Cardiac fibroblast (primary cell): ENCODE measurements at places on chromosomes 16 and 17.
A peak's percentile ranks its signal among the peaks of the same experiment; 100 is the strongest.

DNA sequence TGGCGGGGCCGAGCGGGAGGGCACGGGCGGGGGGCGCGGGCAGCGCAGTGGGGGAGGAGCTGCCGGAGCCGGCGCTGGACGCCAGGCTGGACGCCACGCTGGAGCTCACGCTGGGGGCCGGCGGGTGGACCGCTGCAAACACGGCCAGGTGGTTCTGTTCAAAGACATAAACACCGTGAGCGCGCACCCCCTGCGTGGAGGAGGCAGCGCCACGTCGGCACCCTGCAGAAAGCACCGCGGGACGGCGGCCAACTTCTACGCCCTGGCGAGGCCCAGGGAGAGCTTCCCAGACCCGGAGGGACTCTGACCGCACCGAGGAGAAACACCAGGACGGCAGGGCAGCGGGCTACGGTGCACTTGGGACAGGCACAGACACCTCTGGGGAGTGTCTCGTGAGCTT lies 29.3 kb downstream of the UNKL start:
- no peak for DNase-seq

DNA sequence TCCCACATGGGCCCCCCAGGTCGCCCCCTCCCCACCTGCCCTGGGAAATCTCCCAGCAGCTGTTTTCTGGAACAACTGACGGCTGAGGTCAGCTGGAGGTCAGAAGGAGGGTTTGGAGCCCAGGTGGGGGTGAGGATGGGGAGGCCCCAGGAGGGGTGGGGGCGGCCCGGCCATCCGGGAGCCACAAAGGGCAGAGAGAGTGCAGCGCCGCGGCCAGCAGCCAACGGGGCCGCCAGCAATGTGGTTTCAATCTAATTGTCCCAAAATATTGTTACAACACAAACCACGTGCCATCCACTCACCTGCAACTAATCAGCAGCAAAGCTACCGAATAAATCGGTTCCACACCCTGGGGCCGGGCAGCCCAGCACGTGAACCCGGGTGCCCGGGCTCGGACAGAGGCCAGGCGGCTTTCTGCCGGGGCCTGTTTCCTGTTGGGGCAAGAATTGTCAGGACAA lies 28.3 kb upstream of the SLC38A10 start:
- DNase-seq, result no peak

DNA sequence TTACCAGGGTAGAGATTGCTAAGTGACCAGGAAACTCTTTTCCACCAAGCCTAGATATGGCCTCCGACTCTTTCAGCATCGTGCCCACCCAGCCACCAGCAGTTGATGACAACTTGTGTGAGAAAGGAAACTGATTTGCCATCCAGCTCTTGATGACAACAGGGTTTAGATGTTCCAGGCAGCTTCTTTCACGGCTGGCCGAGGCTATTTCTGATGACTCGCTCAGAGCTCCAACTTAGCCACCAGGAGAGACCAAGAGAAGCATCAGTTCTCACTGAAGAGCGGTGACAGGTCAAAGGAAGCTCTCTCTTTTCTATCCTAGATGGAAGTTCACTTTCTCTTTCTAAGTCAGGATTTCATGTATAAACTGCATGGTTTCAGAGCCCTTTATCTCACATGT lies 61.2 kb downstream of the MPHOSPH6 start:
- no peak for DNase-seq

DNA sequence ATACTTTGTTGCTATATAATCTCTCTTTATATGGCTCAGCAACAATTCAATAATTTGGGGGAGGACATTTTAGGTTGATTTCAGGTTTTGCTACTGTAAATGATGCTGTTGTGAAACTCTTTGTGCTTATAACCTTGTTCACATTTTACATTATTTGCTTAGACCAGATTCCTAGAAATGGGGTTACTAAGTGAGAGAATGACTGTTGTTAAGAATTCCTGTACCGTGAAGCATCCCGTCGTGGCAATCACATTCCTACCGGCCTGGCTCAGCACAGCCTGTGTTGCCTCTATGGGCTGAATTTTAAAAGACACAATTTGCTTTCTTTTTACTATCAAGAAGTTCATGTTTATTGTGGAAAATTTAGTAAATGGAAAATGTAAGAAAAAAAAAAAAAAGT lies 31.4 kb downstream of the B9D1 start:
- peak; percentile 71 for DNase-seq

- DNase-seq, result peak; percentile 81
Observed at GRCh38 chr16:68790130-68790761, 53.1 kb upstream of the TANGO6 start.

DNA sequence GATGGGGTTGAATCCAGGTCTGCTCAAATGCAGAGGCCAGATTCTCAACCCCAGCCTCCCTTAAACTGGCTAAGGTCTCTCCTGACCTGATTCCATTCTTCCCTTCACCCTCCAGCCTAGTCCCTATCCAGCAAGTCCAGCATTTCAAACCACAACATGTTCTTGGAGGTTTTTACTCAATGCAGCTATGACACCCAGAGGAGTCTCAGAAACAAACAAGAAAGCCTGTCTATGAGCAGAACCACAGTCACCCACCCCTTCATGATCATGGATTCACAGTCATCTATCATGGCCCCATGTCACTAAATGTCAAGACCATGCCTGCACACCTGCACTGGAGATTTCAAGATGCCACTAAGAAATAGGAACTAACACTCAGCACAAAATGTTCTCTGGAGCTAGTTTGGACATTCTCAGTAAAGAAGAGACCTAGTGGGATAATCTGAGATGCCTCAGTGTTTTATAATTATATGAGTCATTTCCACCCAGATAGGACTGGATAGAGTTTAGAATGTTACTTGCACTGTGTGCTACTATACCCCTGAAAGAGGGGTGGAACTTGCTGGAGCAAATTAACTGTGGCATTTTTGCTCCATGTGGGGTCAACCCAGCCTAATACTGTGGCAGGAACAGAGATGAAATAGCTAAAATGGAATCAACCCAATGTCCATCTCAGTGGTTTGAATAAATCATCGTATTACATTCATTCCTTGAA lies 9.5 kb upstream of the METTL22 start:
- peak; percentile 58 for DNase-seq

GRCh38 chr16:31206776-31207175 lies 4.2 kb upstream of the PYCARD start:
- DNase-seq, result no peak

DNA sequence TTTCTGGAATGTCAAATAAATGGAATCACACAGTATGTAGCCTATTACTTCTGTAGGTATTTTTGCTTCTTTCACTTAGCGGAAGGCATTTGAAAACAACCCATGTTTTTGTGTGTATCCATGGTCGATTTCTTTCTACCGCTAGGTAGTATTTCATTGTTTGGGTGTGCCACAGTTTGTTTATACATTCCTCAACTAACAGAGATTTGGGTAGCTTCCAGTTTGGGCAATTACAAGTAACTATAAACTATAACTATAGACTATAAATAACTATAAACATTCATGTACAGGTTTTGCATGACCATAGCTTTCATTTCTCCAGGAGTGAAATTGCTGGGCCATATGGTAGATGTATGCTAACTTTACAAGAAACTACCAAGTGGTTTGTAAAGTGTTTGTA lies 40.1 kb downstream of the LYRM9 start:
- no peak for DNase-seq

DNA sequence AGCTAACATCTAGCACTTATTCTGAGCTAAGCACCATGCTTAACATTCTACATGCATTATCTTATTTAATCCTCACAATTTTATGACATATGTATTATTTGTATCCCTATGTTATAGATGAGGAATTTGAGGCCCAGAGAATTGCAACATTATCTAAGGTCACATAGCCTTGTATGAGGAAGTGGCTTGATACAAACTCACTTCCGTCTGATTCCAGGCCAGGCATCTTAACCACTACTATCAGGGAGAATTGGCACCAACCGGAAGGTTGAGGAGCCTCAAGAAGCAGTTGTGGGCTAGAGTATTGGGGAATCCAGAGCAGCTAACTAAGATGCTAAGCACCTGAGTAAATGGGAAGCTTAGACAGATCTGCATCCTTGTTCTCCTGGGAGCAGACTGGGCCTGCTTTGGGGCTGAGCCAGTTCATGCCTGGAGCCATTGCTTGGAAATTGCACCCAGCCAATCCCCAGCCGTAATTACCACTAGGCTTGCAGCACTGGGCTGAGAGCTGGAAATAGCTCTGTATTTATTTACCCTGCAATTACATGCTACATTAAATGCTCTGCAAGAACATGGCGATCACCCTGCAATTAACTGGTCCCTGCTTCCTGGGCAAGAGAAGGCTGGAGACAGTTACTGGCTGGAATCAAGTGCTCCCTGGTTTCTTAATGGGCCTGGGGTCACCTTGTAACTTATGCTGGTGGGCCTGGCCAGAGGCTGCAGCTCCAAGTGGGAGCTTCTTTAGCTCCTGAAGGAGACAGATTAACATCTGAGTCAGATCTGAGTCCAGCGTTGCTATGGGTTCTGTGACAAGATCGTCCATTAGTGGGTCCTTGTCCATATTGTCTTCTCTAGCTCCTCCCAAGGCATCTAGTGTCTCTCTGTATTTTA lies 273.1 kb upstream of the CCL2 start:
- no peak for DNase-seq

DNA sequence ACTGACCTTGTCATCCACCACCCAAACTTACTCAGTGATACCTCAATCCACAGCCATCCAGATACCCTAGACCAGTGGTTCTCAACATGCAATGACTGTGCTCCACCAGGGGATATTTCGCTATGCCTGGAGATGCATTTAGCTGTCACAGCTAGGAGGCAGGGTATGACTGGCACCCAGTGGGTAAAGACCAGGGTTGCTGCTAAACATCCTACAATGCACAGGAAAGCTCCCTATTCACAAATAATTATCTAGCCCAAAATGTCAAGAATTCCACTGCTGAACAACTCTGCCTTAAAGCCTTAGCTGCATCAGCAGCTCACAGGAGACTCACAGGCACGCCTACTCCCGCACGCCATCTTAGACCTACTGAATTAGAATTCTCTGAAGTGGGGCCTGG lies 212.6 kb downstream of the GRIN2A start:
- no peak for DNase-seq

GRCh38 chr16:10918294-10919002 lies 23.8 kb downstream of the DEXI start:
- DNase-seq, result peak; percentile 98

DNA sequence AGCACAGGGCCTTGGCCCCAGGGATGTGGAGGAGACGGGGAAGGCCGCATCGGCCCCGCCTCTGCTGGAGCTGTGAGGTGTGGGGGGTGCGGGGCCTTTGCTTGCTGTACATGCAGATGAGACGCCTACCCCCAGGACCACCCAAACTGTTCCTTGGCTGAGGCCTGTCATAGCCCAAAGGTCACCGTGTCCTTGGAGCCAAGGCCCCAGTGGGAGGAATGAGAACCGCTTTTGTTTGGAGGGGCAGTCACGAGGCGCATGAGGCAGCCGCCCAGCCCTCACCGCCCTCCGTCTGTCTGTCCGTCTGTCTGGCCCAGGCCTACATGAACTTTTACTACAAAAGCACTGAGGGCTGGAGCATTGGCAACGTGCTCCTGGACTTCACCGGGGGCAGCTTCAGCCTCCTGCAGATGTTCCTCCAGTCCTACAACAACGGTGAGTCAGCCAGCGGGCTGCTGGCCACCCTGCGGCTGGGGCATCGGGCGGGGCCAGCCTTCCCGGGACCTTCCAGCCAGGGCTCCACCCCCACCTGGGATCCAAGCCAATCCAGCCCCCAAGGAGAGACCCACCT lies 8.8 kb downstream of the TAX1BP3 start:
- peak; percentile 94 for DNase-seq

DNA sequence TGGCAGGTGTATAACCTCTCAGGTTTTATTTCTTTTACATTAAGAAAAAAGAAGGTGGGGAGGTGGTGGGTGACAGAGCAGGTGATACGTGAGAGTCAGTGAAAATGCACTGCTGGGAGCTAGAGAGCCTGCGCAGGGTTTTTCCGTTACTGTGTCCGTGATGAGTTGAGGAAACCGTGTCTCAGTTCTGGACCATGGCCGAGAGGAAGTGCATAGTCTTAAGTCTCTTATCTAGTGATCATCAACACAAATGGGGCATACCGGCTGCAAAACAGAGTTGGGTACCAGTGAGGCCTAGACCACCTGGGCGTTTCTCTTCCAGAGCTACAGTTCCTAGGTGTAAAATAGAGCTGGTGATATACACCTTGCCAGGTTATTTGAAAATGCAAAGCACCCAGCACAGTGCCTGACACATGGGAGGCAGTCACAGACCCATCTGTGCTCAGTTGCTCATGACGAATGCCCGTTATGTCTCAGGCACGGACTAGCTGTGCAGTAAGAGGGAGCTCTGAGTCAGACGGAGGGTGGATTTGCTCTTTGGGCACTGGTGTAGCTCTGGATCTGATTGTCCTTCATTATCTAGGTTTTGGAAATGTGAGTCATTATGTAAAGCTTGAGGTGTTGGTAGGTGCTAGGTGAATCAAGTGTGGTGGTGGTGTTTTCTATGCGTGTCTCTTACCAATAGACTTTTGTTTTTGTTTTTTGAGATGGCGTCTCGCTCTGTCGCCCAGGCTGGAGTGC lies 60.9 kb downstream of the RPTOR start:
- DNase-seq, result peak; percentile 48

- peak; percentile 57 for DNase-seq
Observed at GRCh38 chr16:50037662-50038220, 12.7 kb downstream of the CNEP1R1 start.

DNA sequence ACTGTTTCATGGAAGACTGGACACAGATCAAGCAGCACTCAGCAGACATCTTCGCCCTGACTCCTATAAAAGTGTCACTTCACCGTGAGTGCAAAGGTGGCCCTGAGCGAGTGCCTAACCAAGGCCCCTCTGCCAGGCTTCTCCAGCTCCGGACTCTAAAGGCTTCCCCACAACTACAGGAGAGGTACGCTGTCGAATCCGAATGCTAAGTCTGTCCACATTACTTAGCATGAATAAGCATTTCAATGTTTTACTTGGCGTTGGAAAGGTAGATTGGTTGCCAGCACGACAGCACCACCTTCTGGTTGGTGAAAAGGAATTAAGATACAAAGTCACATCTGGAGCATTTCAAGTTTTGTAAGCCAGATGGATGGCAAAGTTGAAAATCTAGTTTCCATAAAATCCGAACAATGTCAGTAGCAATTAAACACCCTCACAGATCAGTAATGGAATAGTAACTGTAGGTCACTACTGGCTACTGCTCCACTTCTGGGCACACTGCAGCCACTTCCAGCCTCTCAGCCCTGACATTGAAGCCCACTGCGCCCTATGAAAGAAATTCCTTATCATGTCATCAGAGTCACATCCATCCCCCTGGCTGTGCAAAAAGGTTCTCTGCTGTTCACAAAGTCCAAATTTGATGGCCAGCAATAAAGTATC lies 100.9 kb downstream of the PARN start:
- peak; percentile 96 for DNase-seq

DNA sequence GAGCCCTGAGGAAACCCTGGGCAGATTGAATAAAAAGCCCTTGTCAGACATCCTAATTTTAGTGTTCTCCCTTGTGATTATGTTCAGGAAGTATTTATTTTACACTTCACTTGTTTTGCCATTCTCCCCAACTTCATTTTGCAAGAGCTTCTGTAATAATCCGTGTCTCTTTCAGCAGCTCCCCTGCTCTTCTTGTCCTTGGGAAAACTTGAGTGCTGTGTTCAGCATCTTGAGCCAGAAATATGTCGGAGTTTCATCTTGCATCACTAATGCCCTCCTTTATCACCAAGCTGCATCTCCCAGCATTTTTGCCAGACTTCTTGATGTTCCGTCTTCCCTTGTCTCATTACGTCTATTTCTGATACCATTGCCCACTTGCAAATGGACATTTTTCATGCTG lies 486.5 kb upstream of the EEF2KMT start:
- DNase-seq, result no peak

GRCh38 chr16:5665834-5666233 lies 568.2 kb upstream of the EEF2KMT start:
- no peak for DNase-seq
